ENCODE measurements at places on chromosomes 1 and 21. TPM values are rescaled to one million over a fixed set of nuclear protein-coding genes. Genes with fewer than 3 reads are reported as not detected.

DNA sequence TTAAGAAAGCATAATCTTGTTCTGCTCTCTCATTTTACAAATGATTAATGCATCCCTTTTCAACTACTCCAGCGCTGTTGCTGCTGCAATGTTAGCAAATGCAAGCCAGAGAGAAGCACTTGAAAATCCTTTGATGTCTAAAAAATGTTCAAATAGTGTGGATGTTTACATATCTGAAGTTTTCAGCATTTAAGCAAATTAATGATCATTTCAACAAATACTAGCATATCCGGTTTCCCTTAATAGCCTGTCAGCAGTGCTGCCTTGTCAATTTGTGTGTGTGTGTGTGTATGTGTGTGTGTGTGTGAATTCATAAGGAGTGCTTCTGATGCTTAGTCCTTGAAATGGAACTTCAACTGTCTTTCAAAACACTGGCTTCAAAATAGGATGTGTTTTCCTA, 48.1 kb upstream of the WNT2B start:
- no peak for DNase-seq

GRCh38 chr1:27306071-27306470, 15.9 kb upstream of the TMEM222 start:
- DNase-seq = no peak

DNA sequence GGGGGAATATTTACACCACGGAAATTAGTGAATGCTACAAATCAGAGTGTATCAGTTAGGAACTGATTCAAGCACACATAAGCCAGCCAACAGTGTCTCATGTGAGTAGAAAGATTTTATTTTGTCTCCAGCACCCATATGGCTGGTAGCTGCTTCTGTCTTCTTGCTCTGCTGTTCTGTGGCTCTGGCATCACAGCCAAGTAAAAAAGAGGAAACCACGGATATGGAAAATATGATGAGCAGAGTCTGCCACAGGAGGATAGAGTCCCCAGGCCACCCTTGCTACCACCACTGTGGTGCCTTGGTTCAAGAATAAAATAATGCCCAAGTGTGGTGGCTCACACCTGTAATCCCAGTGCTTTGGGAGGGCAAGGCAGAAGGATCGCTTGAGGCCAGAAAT, 53.6 kb upstream of the SPOCD1 start:
- DNase-seq = no peak

GJC2 gene
- total RNA-seq = 0.61 TPM

DNA sequence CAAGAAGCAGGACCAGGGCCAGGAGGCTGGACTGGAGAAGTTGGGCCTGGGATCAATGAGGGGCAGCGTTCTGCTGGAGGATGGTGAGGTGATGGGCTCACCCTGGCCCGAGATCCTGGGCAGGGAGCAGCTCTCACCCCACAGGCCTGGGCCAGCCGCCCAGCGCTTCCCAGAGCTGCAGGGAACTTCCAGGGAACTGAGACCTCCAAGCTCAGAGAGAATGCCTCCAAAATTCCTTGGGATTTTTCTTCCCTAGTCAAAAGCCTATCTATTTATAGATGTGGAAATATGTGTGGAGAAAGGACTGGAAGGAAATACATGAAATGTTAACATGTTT, 121.2 kb downstream of the SPSB1 start:
- no peak for DNase-seq

- DNase-seq = no peak
Observed at GRCh38 chr1:61757950-61758349, 15.7 kb downstream of the PATJ start.

- no peak for DNase-seq
Observed at GRCh38 chr1:41486371-41487125, 2.1 kb upstream of the EDN2 start.

CFHR2 gene
- total RNA-seq = not detected

DNA sequence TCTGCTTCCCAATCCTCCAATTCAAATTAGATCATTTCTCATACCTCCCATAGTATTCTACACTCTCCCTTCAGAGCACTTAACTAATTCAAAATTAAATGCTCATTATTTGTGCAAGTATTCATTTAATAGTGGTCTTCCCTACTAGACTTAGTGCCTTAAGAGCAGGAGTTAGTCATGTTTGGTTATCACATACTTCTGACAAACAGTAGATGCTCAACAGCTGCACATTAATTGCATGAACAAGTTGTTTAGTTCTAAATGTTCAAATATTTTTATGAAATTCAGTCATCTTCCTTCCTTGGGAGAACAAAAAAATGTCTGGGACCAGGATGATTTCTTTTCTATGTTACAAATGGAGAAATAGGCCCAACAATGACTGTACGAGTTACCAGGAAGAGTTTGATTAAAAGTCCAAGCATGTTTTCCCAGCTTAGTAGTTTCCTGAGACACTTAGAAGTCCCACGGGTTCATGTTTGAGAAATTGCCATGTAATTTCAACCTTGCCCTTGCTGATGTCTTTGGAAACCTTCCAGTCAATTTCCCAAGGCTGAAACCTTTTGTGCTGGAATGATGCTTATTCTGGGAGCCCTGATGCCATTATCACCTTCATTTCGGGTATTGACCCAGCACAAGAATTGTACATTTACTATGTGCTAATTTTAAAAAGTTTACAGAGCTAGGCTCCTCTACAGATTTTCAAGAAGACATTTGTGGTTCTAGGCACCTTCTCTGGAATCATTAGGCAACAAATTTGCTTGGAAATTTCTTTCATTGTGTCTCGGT, 437.9 kb upstream of the PLXNA2 start:
- no peak for DNase-seq

- no peak for DNase-seq
Observed at GRCh38 chr1:230506451-230506850, 80.3 kb upstream of the PGBD5 start.
